ENCODE measurements at places on chromosomes 3 and 15.

DNA sequence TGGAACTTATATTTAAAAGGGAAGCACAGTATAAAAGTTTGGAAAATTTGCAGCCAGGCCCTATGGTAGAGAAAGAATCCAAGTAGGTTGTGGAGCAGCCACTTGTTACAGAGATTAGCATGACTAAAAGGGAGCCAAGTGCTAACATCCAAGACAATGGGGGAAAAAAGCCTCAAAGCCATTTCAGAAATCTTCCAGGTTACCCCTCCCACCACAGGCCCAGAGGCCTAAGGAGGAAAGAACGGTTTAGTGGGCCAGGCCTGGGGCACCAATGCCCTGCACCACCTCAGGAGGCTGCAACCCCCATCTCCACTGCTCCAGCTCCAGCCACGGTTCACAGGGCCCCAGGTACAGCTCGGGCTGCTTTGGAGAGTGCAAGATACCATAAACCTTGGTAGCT, 69.9 kb downstream of the IGF2BP2 start:
- peak; percentile 61 for DNase-seq

DNA sequence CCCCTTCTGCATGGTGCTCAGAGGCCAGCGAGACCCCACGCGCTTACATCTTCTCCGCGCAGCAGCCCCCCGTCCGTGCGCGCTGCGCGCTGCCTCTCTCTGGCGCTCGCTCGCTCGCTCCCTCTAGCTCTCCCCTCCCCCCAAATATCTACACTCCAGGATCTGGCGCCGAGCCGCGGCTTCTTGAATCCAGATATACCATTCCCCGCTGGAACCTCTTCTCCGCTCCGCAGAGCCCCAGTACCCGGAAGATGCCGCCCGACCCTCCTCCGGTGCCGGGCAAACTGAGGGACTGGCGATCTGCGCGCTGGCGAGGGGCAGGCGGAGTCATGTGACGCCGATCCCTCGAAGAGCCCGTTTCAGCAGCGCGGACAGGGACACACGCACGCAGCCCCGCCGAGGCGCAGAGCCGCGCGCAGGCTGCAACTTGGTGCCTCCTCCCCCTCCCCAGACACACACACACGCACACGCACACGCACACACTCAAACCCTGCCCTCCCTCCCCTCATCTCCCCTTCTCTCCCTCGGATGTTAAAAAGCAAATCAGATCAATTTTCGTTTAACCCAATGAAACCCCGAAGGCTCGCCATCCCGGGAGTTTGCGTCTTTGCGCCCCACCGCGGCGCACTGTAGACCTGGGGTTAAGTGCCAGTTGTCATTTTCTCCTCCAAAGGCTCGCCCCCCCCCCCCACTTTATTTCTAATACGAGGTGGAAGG, at the start of gene RASGRF1:
TSS of gene RASGRF1 (minus strand) at position 294 of the 717 bp plus-strand sequence. CDS start at position 12, 282 bp downstream.
- peak; percentile 83 for DNase-seq

DNA sequence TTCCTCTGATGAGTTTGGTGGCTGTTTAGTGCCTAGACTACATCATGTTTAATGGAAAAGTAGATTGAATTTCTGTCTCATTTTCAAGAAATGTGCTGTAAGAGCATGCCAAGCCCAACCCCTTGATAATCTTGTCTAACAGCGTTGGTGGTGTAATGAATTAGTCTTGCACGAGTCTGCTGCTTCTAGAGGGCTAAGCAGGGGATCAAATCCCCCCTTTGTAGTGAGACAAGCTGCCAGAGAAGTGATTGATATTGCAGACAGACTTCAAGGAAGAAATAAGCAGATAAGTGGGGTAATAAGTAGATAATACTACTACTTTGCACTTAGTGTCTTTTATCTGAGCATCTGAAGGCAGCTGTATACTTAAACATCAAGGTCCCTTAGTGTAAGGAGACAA, 141.4 kb downstream of the TP63 start:
- DNase-seq = no peak

DNA sequence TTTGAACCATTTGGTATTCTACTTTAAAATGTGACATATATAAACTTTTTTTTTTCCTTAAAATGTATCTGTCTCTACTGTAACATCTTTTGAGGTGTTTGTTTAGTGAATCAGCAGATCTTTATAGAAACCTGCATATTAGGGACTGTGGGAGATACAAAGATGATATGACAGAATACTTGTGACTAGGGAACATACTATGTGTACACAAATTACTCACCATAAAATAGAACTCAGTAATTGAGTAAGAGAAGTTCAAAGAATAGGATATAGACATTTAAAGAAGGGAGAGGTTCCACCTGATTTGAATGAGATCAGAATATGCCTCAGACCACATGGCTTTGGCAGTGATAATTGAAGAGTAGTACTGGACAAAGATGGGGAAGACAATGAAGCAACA, 47.9 kb downstream of the ATP2C1 start:
- DNase-seq = no peak

DNA sequence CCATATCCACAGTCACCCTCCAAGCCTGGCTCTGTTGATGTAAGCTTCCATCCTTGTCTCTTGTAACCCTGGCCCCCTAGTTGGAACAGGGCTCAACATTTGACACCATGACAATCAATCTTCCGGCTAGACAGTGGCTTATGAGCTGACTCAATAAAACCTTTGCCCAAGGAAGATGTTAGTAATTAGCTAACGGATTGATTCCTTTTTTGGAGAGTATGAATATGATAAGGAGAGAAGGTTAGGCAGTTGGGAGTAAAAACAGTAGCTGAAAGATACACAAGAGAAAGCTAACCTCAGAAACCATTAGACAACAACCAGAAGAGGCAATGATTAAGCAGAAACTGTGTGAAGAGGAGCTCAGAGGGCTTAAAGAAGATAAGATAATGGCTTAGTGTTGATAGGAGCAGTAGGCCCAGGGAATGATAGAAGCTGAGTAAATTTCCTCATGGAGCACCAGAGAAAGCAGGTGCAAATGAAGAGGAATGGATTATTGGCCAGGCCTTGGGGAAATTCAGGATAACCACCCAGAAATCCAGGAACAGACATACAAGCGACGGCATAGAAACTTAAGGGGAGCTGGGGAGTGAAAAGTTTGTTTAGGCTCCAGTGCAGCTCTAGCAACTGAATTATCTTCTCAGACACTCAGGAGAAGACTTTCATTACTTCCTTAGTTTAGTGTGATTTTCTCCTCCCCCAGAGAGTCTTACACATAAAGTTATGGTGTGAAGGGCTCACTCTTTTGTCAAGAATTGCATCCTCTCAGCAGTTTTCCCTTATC, 7.8 kb upstream of the RFX7 start:
- DNase-seq = no peak

GRCh38 chr3:196517919-196518318, 2.8 kb upstream of the SMCO1 start:
- DNase-seq = no peak

DNA sequence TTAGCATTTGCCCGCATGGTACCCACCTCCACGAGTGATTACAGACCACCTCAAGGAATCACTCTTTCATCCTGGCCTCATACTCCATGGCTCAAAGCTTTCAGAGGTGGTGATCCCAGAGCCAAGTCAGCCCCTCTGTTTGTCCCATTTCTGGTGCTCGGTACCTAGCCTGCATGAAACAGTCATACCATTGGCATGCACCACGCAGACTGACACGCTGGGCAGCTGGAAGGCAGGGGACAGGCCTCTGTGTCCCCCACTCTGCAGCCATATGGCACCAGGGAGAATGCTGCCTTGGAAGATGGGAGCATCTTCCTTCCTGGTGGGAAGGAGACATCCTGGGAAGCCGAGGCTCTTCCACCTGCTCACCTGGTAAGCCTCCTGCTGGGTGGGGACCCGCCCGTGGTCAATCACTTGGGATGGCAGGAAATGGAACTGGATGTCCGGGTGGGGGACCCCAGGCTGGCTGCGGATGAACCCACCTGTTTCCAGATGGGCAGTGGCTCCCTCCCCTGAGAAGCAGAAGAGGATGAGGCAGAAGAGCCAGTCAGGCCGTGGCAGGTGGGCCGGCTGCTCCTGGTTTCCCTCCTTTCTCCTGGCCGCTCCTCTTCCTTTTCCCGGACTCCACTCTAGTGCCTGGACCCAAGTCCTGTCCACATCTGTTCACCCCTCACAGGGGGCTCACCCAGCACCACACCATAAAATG, 26.9 kb downstream of the CHDH start:
- no peak for DNase-seq

- DNase-seq = no peak
Measured at GRCh38 chr15:93152951-93153350, 63.9 kb upstream of the RGMA start.

DNA sequence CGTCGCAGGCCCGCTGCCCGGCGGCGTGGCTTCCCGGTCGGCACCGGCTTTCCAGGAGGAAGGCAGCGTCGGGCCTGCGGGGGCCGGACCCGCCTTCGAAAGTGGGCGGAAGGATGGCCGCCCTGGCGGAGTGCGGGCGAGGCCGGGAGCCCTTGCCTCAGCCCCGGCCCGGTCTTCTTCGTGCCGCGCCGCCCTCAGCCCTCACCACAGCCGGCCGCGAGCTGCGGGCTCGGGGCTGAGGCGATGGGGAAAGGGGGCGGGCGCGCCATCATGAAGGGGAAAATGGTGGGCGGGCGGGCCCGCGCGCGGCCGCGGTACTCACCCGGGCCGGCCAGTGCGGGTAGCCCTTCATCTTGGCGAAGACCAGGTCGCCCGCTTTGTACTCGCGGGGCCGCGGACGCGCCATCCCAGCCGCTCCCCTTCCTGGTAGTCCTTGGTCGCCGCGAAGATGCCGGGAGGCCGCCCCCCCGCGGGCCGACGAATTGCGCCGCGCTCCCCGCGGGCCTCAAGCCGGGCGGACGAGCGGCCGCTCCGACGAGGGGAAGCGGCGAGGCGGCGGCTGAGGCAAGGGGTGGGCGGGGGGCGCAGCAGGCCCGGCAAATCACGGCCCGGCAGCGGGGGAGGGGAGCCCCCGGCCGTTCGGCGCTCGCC, 489 bp downstream of the HDGFL3 start:
- peak; percentile 77 for DNase-seq
